Small intestine (tissue), 16 donors: ENCODE measurements at places on chromosomes 4 and X.

DNA sequence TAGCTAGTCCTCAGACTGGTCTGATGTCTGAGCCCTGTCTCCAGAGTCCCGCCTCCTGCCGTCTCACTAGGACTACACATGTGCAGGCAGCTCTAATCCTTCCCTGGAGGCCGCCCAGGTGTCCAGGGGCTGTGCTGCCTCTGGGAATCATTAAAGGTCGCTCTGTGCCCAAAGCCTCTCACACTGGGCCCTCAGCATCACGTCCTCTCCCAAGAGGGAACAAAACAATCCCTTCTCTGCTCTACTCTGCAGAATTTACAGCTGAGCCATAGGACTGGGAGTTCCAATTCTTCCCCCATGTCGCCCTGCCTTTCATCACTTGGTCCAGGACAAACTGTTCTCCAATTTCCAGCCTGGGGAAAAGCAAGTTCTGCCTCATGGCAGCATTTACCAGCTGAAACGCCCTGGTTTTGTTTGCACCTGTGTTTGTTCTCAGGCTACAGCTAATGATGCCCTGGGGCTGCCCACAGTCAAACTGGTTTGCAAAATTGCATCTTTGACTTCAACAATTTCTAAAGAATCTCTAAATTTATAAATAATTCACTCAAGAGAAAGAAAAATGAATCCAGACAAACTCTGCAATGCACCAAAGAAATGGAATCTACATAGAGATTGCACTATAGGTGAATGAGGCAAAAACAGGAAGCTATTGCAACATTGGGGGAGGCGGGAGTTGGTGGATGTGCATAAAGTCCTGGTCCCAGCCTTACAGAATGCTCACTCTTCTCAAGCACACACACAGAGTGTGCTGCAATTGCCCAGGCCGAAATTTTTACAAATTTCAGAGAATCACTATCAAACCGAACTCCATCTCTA is 7.2 kb upstream of the MRFAP1 start:
- DNase-seq: no peak

DNA sequence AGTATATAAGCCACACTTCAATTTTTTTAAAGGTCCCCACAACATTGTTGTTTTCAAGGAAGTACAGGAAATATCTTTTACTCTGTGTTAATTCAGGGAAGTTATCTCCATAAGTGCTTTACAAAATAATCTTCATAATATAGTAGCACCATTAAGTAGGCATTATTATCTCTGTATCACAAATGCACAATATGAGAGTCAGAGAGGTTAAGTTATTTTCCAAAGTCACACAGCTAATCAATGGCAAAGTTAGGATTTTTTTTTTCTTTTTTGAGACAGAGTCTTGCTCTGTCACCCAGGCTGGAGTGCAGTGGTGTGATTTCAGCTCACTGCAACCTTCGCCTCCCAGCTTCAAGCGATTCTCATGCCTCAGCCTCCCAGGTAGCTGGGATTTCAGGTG is 35.1 kb upstream of the PI4K2B start:
- no peak for DNase-seq

DNA sequence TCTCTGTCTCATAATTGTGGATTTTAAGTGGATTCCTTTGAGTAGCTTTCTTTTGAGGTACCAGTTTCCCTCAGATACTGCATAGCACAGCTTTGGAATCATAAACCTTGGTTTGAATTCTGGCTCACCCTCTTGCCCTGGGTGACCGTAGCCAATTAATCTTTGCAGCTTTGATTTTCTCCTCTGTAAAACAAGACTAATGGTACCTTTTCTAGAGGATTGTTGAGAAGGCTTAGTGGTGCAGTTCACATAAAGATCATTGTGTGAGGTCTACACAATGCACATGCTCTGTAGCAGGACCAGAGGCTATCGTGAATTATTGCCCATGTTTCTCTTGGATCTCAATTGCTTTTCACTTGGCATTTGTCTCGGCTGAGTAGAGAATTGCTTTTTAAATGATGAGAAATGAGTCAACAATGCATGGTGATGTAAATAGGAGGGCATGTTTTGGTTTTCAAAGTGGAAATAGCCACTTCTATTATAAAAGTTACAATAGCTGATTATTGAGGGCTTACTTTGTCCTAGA is 47.9 kb downstream of the TMEM131L start:
- DNase-seq: no peak

DNA sequence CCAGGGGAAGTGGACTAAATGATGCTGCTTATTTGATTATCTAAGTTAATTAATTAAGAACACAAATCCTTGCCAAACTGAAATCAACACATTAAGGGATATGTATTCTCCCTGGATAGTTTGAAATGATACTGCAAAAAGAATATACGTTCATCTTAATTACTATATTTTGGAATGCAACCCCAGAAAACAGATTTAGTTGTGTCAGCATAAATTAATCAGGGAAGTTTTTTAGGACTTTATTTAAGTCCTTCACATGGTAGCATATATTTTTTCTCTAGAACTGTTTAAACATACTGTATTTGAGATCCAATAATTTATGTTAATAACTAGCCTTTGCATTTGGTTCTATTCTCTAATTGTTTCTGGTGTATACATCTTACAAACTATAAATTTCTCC is 52.5 kb downstream of the NRK start:
- DNase-seq: no peak

GRCh38 chr4:165115301-165115700 is 2.6 kb upstream of the TMEM192 start:
- DNase-seq: no peak

DNA sequence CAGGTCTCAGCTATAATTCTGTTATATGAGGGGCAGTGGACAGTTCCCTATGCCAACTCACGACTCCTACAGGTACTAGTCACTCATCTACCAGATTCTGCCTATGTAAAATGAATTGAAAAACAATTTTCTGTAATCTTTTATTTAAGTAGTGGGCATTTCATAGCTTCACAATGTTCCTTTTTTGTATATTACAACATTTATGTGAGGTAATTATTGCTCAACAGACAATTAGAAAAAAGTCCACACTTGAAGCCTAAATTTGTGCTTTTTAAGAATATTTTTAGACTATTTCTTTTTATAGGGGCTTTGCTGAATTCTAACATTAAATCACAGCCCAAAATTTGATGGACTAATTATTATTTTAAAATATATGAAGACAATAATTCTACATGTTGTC is 20.4 kb downstream of the EREG start:
- DNase-seq: no peak

GRCh38 chrX:105269386-105269785 is 48.9 kb upstream of the TEX13A start:
- DNase-seq: no peak

GRCh38 chrX:103063191-103063845 is 653 bp downstream of the BEX1 start:
- peak; percentile 39 for DNase-seq

DNA sequence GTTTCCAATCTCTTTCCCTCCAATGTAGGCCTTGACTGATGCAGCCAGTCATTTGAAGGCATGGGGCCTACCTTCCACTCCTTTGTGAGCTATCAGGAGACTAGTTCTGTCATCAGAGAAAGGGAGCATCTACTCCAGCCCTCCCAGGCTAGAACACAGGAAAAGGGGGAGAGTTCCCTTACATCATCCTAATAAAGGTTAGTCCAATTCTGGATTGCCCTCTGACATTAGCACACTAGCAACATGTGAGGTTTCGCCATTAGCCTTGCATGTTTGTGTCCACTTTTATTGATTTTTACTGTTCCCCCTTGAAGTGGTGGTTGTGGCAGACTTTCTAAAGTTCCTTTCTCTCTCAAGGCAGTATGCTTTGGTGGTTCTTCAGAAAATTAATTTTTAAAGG is 67.3 kb downstream of the ZFX start:
- no peak for DNase-seq

- DNase-seq: no peak
Measured at GRCh38 chr4:128868758-128869157, 59.3 kb downstream of the JADE1 start.
